Hematopoietic multipotent progenitor cell treated with erythropoietin and hydrocortisone succinate and interleukin-3 and kit ligand, for 8 days (in vitro differentiated cells): ENCODE measurements at places on chromosomes 3 and 15.

DNA sequence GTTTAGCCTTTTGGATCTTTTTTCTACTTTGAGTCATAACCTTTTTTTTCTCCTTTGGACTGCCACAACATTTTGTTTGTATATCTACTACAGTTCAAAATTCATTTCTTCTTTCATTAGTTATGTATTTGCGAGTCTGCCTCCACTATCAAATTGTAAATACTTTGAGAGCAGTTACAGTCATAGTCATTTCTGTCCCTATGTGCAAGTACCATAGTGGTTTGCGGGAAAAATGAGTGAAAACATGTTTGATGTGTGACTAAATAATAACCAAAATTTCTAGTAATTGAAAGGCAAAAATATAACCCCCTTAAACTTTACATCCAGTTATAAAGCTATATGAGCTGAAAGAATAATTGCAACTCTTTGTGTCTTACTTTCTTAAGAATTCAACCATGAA lies 45.8 kb upstream of the CCDC50 start:
- DNase-seq: no peak

DNA sequence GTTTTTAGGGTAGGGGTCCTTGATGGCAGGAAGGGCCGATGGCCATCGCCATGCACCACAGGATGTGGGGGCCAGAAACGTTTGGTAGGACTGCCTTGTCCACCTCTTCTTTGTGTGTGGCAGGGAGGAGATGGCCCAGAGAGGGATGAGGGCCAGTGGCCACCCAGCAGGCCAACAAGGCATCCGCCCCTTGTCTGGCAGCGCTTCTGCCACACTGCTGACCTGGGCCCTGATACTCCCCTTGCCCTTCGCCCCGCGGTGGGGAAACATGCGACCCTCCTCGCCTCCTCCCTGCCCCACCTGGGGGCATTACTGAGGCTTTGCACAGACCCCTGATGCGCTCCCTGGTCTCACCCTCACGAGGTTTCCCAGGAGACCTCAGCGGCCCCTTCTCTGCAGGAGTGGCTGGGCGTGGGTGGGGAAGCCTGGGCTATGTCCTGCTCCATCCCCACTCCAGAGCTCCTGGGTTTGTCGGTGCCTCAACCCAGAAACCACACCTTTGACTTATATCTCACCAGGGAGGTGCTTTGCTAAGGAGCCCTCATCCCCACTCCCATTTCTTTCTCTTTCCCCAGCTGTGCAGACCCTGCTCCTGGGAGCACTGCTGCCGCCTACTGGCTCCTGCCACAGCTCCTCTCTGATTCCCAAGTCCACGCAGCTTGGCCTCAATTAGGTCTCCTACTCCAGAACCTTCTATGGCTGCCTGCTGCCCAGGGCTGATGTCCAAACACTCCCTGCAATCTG lies 38.7 kb downstream of the FEM1B start:
- no peak for DNase-seq

- DNase-seq: no peak
These were observed 360.7 kb upstream of the ICE2 start for GRCh38 chr15:60839510-60840211.

DNA sequence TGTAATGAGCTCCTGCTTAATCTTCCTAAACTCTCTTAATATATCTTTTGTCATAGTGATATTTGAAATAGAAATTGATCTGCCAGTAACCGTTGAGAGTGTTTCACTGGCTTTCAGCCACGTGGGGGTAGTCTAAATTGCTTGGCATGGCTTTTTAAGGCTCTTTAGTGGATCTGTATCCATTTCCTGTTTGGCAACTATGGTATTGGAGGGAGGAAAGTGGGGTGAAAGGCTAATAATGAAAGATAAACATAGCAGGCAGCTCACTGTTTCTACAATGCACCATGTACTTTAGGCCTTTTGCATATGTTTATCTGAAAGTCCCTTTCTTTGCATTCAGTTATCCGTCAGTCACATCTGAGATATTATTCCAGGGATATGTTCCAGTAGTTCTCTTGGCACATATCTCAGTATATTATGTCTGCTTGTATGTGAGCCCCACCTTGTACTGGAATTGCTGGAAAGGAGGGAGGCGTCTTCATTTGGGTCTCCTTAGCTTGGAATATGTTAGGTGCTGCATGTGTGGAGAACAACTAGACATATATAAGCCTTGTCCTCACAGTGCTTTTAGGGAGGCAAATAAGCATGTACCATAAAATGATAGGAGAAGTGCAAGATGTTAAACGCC lies 10.8 kb downstream of the TOPAZ1 start:
- no peak for DNase-seq

DNA sequence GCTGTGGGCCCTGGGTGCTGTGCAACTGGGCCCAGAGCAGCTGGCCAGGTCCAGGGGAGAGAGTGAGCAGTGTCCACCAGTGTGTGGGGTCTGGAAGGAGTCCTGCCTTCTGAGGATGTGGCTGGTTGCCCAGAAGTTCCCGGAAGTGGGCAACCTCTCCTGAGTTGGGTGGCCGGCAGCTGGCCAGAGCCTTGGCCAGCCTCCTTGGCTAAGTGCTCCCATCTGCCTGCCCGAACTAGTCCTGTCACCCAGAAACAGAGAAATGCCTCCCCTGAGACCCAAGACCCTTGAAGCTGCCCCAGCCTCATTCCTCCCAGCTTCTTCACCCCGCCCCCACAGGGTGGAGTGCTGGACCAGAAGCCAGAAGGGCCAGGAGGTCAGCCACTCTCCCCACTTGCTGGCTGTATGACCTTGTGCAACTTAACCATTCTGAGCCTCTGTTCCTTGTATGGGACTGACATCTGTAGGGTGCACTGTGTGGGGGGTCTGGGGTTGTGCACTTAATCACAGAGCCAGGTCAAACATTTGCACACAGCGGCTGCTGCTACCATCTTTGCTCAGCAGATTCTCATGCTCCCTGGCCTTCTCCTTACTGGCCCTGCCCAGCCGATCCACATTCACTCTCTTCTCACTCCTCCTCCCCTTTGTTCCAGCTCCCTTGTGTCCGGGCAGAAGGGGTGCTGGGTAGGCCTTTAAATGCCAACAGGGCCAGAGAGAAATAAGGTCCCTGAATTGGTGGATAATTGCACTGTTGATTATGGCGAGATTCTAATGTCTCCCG lies 7.5 kb upstream of the ALAS1 start:
- DNase-seq: no peak

GRCh38 chr3:54983266-54984099 lies 55.6 kb upstream of the LRTM1 start:
- DNase-seq: no peak
